IPS DF 6.9 (cell line): ENCODE measurements at places on chromosomes 16 and 17.

DNA sequence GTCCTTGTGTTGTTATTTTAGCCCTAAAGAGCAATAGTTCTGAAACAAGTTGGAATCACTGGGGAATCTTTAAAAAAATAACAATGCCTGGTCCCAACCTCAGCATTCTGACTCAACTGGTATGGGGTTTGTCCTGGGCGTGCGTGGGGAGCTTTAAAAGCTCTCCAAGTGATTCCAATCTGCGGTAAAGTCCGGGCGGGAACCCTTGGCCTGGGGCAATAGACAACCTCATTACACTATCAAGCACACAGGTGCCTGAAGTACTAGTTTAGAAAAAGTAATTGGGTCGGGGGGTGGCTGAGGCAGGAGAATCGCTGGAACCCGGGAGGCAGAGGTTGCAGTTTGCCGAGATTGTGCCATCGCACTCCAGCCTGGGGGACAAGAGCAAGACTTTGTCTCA, 4.4 kb downstream of the STX8 start:
- DNase-seq = no peak

- no peak for DNase-seq
Observed at GRCh38 chr16:81293909-81294802, 20.6 kb upstream of the GAN start.

GRCh38 chr17:75774991-75775668, 9.5 kb upstream of the UNK start:
- no peak for DNase-seq

DNA sequence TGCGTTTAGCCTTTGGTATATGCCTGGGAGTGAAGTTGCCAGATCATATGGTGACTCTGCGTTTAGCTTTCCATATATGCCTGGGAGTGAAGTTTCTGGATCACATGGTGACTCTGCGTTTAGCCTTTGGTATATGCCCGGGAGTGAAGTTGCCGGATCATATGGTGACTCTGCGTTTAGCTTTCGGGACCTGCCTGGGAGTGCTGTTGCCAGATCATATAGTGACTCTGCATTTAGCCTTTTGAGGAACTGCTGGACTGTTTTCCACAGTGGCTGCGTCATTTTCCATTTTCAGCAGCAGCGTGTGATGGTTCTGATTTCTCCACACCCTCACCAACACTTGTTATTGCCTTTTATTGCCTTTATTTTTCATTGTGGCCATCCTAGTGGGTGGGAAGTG, 73.0 kb downstream of the OR1D5 start:
- DNase-seq = no peak

DNA sequence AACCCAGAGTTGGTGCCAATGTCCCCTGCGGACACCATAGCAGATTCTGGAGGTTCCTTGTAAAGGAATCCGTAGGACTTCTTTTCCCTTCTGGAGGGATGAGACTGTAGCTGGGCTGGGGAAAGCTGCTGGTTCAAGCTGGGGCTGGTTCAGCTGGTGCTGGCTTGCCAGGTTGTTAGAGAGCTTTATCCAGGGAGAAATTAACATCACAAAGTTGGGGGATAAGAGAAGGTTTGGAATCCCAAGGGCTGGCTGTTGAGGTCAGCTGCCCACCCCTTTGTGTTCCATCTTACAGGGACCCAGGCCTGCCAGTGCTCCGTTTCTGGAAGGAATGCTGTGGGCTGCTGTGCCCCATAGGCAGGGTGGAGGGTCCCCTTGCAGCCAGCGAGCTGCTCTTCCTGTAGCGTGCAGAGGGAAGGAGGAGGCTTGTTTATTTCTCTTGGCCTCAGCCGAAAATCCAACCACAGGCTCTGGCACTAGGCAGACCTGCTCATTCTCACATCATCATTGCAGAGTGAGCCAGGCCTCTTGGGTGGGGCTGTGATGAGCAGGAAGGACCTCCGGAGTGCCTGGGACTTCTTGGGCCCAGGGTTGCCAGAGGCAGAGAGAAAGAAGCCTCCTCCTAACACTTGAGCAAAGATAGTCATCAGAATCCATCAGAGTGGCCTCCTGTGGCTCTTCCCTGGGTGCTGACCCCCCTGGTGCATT, 251.1 kb downstream of the SEC14L1 start:
- no peak for DNase-seq

DNA sequence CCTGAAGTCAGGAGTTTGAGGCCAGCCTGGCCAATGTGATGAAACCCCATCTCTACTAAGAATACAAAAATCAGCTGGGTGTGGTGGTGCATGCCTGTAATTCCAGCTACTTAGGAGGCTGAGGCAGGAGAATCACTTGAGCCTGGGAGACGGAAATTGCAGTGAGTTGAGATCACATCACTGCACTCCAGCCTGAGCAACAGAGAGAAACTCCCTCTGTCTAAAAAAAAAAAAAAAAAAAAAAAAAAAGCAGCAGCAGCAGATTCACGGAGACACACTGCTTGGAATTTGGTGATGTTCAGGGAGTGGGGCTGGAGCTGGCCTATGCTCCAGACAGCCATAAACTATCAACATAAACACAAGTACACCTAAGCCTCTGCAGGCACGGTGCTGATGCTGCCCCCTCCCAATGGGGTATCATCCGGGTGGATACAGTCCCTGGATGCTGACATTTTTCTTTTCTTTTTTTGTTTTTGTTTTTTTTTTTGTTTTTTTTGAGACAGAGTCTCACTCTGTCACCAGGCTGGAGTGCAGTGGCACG, 39.6 kb upstream of the RHOT1 start:
- DNase-seq = no peak

DNA sequence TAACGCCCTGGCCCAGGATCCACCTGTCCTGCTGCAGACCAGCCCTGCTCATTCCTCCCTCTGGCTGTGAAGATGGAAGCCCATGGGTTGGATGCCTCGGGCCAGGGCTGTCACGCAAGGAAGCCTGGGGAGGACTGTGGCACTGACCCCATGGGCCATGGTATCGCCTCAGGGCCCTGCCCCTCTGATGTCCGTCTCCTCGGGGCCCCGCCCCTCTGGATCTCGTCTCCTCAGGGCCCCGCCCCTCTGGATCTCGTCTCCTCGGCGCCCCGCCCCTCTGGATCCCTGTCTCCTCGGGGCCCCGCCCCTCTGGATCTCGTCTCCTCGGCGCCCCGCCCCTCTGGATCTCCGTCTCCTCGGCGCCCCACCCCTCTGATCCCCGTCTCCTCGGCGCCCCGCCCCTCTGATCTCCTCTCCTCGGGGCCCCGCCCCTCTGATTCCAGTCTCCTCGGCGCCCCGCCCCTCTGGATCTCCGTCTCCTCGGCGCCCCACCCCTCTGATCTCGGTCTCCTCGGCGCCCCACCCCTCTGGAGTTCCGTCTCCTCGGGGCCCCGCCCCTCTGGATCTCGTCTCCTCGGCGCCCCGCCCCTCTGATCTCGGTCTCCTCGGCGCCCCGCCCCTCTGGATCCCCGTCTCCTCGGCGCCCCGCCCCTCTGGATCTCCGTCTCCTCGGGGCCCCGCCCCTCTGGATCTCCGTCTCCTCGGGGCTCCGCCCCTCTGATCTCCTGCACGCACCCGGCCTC, 24.0 kb downstream of the METRNL start:
- DNase-seq = no peak

- no peak for DNase-seq
Observed at GRCh38 chr17:28370744-28371103, 617 bp upstream of the VTN start.

GRCh38 chr17:29004081-29004692, 1.6 kb downstream of the SEZ6 start:
- no peak for DNase-seq

GRCh38 chr17:83144421-83145357, 65.3 kb downstream of the METRNL start:
- no peak for DNase-seq

DNA sequence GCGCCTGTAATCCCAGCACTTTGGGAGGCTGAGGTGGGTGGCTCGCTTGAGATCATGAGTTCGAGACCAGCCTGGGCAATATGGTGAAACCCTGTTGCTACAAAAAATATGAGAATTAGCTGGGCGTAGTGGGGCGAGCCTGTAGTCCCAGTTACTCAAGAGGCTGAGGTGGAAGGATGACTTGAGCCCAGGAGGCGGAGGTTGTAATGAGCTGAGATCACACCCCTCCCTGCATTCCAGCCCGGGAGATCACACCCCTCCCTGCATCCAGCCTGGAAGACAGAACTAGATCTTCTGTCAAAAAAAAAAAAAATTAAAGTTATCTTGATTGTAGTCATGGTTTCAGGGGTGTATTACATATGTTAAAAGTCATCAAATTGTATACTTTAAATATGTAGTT, 26.8 kb upstream of the GLG1 start:
- no peak for DNase-seq

DNA sequence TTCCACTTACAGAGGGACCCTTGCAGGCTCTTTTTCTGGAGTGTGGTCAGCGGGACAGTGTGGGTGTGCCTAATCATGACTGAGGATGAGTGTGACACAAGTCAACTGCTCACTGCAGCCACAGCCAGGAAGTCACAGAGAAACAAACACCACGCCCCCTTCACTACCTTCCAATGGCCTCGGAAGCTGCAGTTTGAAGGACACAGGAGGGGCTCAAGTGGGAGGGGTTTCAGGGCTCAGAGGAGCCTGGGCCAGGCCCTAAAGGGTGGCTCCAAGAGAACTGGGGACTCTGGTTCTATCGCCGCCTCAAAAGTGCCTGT, 116.2 kb upstream of the SDK2 start:
- peak; percentile 27 for DNase-seq
